Naive thymus-derived CD8-positive, alpha-beta T cell (primary cell): ENCODE measurements at places on chromosomes 2 and 18.
A peak's percentile ranks its signal among the peaks of the same experiment; 100 is the strongest.

DNA sequence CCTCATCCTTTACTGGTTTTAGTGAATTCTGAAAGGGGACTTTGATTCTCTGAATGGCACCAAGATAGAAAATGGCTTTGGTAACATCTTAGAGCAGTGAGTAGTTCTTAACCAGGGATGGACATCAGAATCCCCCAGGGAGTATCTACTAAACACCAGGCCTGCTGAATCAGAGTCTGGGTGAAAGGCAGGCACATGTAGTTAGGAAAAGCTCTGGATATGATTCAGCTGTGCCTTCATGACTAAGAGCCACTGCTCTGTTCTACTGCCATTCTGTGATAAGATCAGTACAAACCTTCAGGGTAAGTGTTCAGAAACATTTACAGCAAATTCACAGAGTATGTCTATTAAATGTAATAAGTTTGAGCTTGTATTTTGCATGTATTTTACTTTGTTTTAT is 46.2 kb upstream of the B3GNT2 start:
- DNase-seq, result no peak

DNA sequence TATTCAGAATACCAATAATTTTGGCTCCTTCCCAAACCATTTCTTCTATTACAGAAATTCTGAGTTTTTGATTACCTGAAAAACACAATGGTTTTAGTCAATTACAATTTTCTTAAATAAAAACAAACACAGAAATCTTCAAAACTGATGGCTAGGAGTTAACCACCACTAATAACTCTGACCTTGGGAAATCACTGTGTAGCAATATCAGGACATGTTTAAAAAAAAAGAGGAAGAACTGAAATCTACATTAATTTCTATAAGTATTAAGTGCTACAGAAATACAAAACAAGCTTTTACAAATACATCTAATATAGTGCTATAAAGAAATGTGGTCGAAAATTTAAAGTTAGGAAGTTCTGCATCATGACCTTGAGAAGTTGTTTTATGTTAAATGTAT is 14.9 kb downstream of the L3MBTL4 start:
- DNase-seq, result no peak

GRCh38 chr18:10798727-10799550 is 273.1 kb downstream of the NAPG start:
- DNase-seq, result no peak

DNA sequence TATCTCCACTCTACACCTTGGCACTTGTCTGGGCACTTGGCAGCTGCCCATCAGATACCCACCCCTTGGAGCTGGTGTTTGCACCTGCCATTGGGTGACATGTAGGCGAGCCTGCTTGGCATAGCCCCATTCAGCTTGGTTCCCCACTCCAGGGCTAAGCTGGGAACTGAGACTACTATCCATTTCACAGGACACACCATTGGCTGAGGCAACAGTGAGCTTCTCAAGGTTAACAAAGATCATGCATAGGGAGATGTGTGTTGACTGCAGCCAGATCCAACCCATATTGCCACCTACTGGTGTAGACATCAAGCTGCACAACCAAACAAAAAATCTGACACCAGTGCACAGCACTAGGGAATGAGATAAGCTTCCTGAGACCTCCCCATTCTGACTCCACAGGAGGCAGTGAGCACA is 1389.8 kb upstream of the TMEFF2 start:
- DNase-seq, result no peak

GRCh38 chr2:160411167-160411566 is 82.4 kb downstream of the RBMS1 start:
- no peak for DNase-seq

DNA sequence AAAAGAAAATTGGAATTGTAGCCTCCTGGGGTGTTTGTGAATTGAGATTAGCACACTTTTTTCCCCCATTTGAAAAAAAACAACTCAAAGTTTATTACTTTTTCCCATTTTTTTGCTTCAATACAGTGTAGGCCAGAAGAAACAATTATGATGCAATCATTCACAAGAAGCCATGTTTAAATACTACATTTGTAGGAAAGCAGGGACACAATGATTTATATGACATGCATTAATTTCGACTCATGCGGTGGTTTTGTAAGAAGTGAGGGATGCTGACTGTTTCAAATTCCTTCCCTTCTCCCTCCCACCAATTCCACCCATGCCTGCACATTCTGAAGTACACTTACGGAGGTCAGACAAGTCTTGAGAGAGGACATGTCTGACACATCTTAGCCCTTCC is 774.2 kb upstream of the FSHR start:
- no peak for DNase-seq

DNA sequence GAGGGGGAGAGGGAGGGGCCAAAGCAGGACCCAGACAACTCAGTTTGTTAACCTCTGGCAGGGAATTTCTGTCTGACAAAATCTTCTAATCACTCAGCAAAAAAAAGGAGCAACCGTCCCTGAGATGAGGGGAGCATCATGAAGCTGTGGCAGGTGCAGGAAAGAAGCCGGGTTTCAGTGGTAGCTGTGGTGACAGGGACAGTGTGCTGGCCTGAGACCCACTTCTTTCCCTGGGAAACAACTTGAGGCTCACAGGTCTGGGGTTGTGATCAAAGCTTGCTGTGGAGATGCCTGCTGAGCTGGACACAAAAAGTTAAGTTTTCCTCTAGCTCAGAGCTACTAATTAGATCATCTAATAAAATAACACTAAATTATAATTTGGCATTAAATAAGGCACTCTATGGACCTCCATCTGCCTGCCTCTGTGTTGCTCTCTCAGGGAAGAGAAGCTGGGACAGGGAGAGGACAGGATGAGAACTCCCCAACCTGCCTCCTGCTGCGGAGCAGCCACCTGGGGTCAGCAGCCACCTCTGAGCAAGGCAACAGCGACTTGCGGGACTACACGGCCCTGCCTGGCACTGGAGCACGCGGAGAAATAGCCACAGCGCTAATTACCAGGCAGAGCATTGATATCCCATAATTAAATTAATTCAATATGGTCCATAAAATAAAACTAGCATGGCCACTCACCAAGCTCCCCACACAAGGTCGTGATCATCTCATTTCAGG is 104.6 kb upstream of the TEX51 start:
- no peak for DNase-seq

DNA sequence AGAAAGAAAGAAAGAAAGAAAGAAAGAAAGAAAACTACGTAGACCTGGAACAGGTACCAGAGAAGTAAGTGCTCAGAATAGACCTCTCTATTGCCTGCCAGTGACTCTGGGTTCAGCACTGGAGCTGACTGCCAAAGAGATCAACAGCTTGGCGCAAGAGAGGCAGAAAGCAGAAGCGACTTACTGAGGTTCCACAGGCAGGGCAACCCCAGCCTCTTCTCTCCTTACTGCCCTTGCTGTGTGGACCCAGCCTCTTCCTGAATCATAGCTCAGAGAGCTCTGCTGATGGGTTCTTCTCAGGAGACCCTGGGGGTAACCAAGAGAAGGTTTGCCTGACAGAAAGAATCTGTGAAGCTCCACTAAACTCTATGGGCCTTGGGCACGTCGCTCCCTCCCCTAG is 7.1 kb downstream of the CAPN13 start:
- no peak for DNase-seq

DNA sequence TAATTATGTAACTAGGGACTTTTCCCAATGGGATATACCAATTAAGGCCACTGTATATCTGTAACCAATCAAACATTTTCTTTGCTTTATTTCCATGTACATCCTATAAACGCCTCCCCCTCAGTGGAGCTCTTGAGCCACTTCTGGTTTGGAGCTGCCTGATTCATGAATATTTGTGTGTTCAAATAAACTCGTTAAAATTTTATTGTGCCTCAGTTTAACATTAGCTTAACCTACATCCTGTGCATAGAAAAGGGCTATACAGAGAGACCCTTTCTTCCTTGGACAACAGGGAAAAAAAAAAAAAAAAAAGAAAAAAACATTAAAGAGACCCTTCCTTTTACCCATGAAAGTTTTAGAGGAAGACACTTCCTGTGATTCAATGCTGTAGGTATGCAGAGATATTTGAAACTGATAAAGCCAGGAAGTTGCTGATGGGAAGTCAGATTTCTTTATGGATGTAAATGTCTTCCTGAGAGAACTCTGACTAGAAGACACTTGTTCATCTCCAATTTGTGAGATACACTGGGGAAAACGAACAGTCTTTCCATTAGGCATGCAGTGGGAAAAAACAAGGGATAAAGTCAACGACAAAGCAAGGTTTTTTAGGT is 614.6 kb upstream of the SOX11 start:
- no peak for DNase-seq

GRCh38 chr2:26901326-26902183 is 53.6 kb downstream of the DPYSL5 start:
- no peak for DNase-seq

DNA sequence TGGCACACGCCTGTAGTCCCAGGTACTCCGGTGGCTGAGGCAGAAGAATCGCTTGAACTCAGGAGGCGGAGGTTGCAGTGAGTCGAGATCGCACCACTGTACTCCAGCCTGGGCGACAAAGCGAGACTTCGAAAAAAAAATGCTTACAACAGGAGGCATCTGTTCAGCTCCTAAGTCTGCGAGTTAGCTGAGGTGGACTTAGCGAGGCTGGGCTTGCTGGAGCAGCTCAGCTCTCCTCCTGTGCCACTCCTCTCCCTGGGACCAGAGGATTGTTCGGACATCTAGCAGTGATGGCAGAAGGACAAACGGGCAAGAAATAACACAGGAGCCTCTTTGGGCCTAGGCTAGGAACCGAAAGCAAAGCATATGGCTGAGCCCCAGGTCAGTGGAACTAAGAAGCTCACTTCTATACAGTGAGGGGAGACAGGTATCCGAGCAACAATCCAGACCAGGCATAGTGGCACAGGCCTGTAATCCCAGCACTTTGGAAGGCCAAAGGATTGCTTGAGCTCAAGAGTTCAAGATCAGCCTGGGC is 260.1 kb downstream of the GLI2 start:
- DNase-seq, result no peak

- DNase-seq, result no peak
These were observed 5.8 kb downstream of the MYO5B start for GRCh38 chr18:50189160-50189559.

GRCh38 chr2:120715941-120716340 is 19.7 kb upstream of the GLI2 start:
- no peak for DNase-seq

DNA sequence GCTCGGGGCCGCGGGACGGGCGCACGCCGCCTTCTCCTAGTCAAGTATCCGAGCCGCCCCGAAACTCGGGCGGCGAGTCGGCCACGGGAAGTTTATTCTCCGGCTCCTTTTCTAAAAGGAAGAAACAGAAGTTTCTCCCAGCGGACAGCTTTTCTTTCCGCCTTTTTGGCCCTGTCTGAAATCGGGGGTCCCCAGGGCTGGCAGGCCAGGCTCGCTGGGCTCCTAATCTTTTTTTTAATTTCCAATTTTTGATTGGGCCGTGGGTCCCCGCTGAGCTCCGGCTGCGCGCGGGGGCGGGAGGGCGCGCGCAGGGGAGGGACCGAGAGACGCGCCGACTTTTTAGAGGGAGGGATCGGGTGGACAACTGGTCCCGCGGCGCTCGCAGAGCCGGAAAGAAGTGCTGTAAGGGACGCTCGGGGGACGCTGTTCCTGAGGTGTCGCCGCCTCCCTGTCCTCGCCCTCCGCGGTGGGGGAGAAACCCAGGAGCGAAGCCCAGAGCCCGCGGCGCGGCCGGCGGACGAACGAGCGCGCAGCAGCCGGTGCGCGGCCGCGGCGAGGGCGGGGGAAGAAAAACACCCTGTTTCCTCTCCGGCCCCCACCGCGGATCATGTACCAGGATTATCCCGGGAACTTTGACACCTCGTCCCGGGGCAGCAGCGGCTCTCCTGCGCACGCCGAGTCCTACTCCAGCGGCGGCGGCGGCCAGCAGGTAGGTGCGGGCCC is 617 bp downstream of the FOSL2 start:
- peak; percentile 28 for DNase-seq

DNA sequence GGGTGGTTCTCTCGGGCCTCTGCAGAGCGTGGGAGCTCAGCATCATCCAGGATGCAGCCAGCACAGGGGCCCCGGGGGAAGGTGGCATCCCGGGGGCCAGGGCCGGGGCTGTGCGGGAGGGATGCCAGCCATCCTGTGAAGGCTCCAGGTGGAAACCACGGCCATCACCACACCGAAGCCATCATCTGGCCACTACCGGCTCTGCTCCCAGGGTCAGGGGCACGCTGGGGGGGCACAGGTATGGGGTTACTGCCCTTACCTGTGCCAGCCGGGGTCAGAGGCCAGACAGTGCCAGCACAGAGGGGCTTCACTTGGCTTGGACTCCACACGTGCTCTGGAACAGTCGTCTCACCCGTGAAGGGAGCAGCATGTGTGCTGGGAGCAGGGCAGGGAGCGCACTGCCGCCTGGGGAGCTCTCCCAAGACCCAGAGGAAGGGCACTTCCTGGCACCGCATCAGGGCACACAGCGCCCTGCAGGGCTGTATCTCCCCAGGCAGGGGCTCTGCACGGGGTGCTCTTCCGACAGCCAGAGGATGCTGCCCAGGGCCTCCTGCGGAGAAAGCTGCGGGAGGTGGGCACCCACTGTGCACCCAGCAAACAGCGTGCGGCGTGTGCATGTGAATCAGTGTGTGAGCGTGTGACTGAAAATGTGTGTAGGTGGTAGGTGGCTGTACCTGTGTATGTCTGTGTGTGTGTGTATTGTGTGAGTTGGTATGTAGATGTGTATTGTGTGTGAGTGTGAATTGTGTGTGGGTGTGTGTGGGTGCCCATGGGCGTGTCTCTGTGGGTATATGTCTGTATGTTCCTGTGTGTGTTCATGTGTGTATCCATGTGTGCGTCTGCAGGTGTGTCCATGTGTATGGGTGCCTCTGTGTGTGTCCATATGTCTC is 75.0 kb downstream of the PTGR3 start:
- no peak for DNase-seq

- no peak for DNase-seq
These were observed 306.6 kb upstream of the SOX11 start for GRCh38 chr2:5385596-5385995.

GRCh38 chr2:227260041-227260440 is 65.0 kb upstream of the MFF start:
- DNase-seq, result no peak

DNA sequence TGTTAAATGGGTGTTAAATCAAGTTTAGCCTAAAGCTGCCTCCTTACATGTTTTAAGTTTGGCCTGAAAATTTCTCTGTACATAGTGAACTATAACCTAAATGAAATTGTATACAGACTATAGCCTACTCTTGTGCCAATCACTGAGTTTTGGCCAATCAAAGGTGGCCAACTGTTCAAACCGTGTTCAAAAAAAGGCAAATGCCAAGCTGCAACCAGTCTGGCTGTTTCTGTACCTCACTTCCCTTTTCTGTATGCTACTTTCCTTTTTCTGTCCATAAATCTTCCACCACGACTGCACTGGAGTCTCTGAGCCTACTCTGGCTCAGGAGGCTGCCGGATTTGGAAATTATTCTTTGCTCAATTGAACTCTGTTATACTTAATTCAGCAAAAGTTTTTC is 121.0 kb downstream of the SPOPL start:
- no peak for DNase-seq

DNA sequence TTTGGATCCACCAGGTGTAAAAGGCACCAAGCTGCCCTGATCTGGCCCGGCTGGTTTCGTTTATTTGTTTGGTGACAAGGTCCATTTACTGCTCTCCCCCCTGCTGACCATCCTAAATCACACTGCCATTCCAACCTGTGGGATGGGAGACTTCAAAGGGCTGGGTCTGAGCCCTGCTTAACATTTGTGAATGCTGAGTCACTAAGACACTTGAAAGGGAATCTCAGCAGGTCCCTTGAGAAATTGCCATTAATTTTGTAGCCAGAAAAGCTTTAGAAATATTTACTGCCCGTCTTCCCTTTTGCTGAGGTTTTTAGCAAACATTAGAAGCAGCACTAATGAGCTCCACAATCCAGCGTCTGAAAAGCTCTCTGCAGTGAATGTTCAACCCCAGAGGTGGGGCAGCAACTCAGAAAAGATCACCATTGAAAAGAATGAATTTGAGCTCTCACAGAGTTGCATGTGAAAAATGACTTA is 133.8 kb downstream of the ARL4C start:
- no peak for DNase-seq

- no peak for DNase-seq
These were observed 258.6 kb downstream of the RBM43 start for GRCh38 chr2:151002959-151003600.
